ENCODE measurements at places on chromosomes 1 and 21.
A peak's percentile ranks its signal among the peaks of the same experiment; 100 is the strongest.

- DNase-seq = no peak
These were observed 615.5 kb upstream of the ADAMTS5 start for GRCh38 chr21:27582246-27582947.

GRCh38 chr1:2593251-2593878 lies 6.8 kb downstream of the PRXL2B start:
- DNase-seq = no peak

GRCh38 chr1:238377280-238377919 lies 486.7 kb upstream of the ZP4 start:
- no peak for DNase-seq

- DNase-seq = no peak
These were observed 27.5 kb downstream of the HUNK start for GRCh38 chr21:31900121-31900895.

DNA sequence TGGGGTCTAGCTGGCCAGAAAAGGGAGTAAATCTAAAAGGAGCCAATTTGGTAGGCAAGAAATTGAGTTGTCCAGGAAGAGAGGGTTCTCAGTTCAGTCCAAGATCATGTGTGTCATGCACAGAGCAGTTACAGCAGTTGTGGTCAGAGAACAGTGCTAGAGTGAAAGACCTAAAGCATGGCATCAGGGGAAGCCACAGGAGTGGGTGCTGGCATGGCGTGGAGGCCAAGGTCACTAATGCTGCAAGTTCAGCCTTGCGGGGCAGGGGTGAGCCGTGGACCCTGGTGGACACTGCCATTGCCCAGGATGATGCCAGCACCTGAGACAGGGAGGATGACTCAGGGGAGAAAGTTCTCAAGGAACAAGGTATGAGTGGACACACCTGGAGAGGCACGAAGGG lies 16.6 kb upstream of the TMEM125 start:
- DNase-seq = no peak

- peak; percentile 72 for DNase-seq
These were observed 1762.1 kb downstream of the BRINP3 start for GRCh38 chr1:188715566-188715965.

GRCh38 chr1:11447903-11448302 lies 31.1 kb upstream of the DISP3 start:
- no peak for DNase-seq

DNA sequence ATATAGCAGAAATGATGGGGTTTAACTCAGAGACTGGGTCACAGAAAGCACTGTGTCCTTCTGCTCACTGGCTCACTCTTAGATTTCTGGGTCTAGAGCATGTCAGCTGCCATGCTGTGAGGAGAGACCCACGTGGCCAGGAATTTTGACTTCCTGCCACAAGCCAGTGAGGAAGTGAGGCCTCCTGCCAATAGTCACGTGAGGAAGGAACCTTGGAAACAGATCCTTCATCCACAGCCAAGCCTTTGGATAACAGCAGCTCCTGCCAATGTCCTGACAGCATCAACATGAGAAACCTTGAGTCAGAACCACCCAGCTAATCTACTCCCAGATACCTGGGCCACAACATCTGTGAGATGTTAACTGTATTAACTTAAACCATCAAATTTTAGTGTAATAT lies 114.5 kb upstream of the PLPPR5 start:
- DNase-seq = no peak

- DNase-seq = no peak
These were observed 82.0 kb downstream of the DISP1 start for GRCh38 chr1:222896630-222897526.

DNA sequence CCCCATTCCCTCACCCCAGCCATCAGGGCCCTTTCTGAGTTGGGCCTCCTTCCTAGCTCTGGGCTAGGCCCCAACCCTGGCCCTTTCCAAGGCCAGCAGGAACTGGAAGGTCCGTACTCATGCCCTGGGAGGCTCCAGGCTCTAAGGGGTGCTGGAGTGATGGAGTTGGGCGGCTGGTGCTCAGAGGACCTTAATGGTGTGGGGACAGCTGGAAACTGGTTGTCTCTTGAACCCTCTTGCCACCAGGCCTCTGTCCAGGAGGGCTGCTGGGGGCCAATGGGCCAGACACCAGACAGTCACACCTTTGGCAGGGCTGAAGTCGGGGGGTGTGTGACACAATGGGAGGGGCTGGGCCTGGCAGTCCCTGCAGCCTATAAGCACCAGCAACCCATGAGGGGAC lies 9.2 kb upstream of the PADI1 start:
- DNase-seq = no peak

DNA sequence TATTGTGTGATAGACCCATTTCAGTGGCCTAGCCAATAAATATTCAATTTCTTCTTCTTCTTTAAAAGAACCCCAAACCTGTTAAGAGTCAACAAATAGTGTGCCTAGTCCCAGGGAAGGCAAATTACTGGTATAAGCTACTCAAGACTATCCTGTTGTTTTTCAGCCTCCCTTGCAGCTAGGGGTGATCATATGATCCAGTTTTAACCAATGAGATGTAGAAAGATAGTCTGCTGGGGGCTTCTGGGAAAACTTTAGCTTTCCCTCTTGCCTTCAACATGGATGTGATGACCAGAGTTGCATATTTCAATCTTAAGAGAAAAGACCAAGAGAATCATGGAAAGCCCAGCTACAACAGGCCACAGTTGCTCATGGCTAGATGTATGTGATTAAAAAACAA lies 4.7 kb upstream of the NUP210L start:
- DNase-seq = no peak

DNA sequence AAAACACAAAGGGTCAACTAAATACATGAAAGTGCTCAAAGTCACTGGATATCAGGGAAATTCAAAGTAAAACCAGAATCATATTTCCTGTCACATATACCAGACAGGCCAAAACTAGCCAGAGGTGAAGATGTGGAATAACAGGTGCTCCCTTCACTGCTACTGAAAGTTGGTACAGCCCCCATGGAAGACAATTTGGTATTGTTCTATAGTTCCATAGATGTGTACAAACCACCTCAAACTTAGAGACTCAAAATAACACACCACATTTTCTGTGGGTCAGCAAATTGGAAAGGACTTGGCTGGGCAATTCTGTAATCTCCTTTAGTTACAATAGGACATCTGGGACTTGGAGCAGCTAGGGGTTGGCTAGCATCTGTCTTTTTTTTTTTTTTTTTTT lies 24.5 kb upstream of the SOAT1 start:
- no peak for DNase-seq

DNA sequence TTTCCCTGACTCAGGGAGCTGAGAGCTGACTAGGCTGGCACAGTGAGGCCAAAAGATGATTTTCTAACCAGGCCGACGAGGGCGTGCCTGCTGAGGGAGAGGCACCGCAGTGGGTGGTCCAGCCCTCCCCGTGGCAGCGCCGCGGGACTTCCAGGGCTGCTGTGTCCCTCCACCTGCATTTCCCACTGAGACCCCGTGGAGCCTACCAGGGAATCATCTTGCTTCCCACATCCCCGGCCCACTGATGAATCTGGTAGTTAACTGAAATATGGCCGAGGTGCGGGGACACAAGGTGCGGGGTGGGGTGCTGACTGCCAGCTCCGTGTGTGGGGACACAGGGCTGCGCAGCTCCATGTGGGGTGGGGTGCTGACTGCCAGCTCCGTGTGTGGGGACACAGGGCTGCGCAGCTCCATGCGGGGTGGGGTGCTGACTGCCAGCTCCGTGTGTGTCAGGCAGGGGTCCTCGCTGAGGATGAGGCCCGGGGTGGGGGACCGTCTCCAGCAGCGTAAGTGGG lies 10.4 kb downstream of the WRAP73 start:
- DNase-seq = no peak

DNA sequence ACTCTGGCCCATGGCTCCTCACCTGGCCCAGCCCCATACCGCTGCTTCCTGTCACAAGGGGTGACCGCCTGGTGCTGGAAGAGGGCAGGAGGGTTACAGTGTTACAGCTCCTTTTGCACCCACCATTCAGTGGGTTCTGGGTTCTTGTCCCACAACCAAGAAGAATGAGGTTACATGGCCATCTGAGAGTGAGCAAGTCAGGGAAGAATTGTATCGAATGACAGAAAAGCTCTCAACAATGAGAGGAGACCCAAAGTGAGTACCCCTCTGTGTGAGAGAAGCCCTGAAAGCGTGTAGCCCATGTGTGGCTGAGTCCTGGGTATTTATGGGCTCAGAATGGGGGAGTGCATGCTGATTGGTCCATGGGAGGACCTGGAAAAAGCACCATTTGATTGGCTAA lies 888.5 kb downstream of the ADGRL2 start:
- no peak for DNase-seq

DNA sequence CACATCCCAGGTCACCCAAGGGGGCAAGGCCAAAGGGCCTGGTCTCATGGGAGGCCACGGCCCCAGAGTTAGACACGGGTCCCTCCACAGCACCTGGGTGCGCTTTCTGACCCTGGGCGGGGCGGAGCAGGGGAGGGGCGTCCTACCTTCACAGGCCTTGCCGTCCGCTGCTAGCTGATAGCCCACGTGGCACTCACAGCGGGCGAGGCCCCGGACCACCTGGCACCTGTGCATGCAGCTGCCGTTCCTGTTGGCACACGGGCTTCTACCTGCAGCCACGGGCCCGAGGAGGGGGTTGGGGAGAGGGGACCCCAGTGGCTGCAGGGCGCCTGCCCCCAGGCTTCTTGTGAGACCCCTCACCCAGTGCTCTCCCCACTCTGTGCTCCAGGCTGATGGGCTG lies 59.9 kb downstream of the ARHGEF16 start:
- peak; percentile 5 for DNase-seq

DNA sequence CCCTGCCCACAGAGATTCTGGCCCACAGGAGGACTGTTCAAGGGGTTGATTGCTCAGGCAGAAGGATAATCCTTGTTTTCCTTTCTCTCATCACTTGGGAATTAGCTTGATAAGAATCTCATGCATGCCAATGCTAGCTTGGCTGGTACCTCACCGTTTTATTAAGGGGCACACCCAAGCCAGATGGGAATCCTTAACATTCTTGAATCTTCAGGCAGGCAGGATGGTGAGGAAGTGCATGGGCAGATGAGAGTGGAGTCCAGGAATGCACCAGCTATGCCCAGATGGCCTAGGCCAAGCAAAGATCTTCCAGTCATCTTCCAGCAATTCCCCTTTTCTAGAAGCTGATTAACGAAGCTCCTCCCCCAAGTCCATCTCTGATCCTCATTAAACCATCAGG lies 4.1 kb upstream of the LCE7A start:
- DNase-seq = no peak

DNA sequence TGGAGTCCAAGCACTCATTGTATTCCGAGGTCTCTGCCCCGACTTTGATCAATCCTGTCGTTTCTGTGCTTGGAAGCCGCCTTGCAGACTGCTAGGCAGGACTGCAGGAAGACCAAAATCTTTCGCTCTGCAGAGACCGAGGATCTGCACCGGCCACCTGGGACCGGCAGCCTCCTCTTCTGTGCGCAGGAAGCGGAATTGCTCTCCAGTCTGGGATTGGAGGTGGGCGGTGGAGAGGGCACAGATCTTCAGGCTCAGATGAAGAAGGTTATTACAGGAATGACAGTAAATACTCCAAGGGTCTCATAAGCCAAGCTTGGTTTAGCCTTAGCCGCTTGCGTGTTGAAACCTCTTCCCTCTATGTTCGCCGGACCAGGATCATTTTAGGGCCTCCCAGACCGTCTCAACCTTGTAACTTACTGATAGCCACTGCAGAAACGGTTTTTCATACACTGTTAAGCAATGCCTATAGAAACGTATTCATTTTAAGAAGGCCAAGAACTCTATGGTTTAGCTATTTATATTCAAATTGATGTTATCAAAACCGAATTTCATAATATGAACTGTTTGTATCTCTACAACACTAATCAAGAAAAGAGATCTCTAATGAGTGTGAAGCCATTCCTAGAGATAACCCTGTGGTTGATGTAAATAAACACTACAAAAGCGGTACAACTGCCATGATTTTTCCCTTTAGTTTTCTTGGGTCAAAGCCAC lies 1.1 kb downstream of the MIA3 start:
- DNase-seq = peak; percentile 64

GRCh38 chr21:33300701-33301631 lies 23.8 kb upstream of the IFNAR1 start:
- DNase-seq = peak; percentile 62

GRCh38 chr1:181169281-181169865 lies 80.9 kb downstream of the IER5 start:
- peak; percentile 87 for DNase-seq

DNA sequence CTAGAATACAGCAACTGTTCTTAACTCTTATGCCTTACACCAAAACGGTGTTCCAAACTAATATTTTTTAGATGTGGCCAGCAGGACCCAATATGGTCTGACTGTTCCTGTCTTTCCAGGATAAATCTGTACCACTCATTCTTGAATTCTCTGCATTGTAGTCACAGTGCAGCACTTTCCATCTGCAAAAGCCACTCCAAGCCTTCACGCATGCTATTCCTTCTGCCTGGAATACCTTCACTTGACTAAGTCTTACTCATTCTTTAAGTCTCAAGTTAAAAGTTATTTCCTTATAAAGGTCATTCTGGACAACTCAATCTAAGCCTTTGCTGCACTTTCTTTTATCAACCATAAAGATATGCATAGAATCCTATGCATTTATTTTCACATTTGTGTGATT lies 1194.5 kb downstream of the PLA2G4A start:
- no peak for DNase-seq

DNA sequence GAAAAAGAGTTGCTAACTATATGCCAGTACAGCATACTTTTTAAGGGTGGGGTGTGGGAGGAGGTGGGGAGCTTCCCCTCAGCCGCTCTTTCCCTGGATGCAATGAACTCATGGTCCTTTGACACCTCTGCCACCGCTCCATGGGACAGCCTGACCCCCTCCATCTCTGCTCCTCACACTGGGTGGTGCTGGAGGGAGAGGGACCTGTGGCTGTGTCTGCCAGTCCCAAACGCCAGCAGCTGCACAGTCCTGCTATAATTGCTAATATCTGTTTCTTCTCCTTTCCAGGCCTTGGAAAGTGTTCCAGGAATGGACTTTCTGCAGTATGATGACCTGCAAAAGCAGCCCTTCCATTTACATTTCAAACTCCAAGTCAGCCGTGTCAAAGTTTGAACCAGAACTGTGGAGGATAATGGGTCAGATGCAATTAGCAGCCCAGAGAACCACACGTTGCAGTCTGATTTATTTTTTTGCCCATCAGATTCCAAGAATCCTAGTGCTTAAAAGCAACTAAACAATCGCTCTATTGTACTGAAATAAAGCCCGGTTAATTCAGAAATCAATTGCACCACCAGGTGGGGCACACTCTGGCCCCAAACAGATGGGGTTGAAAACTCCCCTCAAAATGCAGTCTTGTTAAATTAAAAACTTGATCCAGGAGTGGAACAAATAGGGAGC lies 160.7 kb upstream of the LMO4 start:
- no peak for DNase-seq

DNA sequence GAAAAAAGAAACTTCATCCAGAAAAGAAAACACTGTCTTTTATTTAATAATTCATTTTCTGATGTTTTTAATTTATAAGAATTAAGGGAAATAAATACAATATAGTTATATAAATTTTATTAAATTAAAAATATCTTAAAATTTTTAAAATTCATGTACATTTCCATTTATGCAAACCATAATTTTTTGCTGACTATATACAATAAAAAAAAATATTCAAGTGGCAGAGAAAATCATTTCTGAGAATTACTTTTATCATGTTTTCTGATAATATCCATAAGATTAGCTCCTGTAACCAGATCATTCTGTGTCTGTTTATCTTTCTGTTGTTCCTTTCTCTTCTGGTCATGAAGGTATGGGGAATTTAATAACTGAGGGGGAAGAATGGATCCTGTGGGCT lies 23.5 kb upstream of the KIF14 start:
- DNase-seq = no peak
